ENCODE measurements at places on chromosomes 16 and 17.

DNA sequence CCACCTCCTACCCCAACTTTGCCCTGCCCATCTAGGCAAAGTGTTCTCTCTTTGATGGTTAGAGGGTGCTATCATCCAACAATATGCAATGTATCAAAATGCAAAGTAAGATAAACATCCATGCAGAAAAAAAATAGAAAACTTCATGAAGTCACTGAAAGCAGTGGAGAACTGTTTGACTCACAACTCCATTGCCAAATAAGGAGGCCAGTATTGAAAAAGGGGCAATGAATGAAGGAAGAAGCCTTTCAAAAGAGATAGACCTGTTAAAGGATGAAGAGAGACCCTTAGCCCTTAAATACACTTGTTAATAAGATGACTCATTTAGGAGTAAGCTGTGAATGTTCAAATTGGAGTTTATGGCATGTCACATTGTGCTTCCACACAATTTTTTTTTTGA lies 13.0 kb downstream of the FA2H start:
- DNase-seq: no peak

- no peak for DNase-seq
Observed at GRCh38 chr17:66448026-66448639, 145.7 kb downstream of the PRKCA start.

GRCh38 chr16:49057936-49058335 lies 223.7 kb downstream of the CBLN1 start:
- DNase-seq: no peak

- no peak for DNase-seq
Observed at GRCh38 chr16:73232555-73233328, 184.8 kb upstream of the ZFHX3 start.

- no peak for DNase-seq
Observed at GRCh38 chr16:84150926-84151325, 5.8 kb downstream of the DNAAF1 start.

DNA sequence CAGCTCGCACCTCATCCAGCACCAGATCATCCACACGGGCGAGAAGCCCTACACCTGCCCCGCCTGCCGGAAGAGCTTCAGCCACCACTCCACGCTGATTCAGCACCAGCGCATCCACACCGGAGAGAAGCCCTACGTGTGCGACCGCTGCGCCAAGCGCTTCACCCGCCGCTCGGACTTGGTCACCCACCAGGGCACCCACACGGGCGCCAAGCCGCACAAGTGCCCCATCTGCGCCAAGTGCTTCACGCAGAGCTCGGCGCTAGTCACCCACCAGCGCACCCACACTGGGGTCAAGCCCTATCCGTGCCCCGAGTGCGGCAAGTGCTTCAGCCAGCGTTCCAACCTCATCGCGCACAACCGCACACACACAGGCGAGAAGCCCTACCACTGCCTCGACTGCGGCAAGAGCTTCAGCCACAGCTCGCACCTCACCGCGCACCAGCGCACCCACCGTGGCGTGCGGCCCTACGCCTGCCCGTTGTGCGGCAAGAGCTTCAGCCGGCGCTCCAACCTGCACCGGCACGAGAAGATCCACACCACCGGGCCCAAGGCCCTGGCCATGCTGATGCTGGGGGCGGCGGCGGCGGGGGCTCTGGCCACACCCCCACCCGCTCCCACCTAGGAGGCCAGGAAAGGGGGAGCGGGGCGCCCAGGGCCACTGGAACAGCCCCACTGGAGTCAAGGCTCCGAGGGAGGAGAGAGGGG lies 7.5 kb downstream of the ZNF205 start:
- no peak for DNase-seq

- no peak for DNase-seq
Observed at GRCh38 chr17:14118951-14119350, 49.6 kb downstream of the COX10 start.

DNA sequence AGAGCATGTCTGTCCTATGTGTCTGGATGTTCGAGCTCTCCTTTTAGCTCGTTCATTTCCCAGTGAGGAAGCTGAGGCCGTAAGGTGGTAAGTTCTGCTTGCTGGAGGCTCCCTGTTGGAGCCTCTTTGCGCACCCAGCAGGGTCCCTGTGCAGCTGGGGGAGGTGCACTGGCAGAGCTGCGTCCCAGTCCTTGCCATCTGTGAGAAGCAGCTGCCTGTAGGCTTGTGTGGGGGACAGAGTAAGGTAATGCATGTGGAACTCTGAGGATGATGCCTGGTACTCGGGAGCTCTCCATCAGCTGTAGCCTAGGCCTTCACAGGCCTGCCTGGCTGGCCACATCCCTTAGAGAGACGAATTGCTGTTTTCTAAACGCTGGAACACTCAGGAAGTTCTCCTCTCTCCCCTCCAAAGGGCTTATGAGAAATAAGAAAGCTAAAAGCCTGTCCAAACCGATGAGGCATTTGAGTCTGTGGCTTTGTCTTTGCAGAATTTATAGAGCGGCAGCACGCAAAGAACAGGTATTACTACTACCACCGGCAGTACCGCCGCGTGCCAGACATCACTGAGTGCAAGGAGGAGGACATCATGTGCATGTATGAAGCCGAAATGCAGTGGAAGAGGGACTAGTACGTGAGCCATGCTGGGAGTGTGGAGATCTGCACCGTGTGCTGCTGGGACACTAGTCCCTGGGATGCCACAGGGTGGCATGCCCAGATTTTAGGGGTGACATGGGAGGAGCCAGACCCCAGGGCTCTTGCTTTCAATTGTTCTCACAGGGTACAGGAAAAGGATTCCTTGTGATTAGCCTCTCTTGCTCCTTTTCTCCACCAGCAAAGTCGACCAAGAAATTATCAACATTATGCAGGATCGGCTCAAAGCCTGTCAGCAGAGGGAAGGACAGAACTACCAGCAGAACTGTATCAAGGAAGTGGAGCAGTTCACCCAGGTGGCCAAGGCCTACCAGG lies 1.6 kb downstream of the NDUFB10 start:
- DNase-seq: no peak

- DNase-seq: no peak
Observed at GRCh38 chr16:73026754-73027684, 20.9 kb downstream of the ZFHX3 start.

GRCh38 chr17:13490906-13491482 lies 110.7 kb downstream of the HS3ST3A1 start:
- no peak for DNase-seq

DNA sequence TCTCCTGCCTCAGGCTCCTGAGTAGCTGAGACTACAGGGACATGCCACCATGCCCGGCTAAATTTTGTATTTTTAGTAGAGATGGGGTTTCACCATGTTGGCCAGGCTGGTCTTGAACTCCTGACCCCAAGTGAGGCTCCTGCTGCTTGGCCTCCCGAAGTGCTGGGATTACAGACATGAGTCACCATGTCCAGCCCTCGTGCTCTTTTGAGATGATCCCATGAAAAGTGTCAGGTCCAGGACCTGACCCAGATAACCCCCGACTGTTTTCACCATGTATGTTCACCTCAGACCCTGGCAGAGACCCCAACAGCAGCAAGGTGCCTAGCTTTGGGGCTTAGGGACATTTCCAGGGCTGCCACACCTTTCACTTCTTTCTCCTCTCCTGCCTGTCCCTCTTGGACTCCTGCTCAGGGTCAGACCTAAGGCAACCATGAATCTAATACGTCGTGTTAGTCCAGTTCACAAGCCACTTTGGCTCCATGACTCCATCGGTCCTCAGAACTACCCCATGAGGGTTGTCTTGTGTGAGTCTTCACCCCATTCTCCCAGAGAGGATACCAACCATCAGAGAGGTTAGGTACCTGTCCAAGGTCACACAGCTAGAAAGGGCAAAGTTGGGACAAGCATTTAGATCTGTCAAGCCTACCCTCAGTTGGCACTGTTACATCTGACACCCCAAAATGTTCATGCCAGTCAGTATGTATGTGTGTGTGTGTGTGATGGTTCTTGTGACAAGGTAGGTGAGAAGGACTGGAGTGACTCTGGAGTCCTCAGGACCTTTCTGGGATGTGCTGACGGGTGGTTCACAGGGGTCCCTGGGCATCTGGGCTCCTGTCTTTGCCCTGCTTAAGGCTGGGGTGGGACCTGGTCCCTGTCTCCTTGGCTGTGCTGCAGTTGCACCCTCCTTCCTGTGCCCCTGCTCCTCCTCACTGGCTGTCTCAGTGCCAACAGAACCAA lies 23.1 kb upstream of the MAP3K14 start:
- no peak for DNase-seq

DNA sequence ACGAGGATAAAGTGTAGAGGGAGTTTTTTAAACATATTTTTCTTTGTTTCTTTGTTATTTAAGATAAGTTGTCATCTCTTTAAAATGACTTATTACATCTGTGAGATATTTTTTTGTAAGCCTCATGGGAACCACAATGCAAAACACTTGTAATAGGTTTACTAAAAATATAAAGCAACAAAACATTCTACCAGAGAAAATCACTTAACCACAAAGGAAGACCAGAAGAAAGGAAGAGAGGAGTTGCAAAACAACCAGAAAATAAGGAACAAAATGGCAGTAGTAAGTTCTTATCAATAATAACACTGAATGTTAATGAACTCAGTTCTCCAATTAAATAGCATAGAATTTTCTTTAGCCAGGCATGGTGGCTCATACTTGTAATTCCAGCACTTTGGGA lies 22.9 kb downstream of the DHRS7B start:
- no peak for DNase-seq

DNA sequence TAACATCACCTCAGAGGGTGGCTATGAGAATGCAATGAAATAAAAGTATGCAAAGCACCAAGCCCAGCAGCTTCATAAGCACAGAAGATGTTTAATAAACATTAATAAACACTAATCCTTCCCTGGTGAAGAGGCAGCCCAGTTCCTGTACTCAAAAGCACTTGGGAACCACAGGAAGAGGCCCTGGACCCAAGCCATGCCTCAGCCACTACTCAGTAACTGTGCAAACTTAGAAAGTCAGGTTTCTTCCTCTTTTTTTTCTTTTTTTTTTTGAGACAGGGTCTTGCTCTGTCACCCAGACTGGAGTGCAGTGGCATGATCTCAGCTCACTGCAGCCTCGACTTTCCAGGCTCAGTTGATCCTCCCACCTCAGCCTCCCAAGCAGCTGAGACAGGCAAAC lies 5.3 kb downstream of the ARHGAP17 start:
- no peak for DNase-seq

GRCh38 chr16:27383556-27384243 lies 18.3 kb upstream of the IL21R start:
- no peak for DNase-seq

DNA sequence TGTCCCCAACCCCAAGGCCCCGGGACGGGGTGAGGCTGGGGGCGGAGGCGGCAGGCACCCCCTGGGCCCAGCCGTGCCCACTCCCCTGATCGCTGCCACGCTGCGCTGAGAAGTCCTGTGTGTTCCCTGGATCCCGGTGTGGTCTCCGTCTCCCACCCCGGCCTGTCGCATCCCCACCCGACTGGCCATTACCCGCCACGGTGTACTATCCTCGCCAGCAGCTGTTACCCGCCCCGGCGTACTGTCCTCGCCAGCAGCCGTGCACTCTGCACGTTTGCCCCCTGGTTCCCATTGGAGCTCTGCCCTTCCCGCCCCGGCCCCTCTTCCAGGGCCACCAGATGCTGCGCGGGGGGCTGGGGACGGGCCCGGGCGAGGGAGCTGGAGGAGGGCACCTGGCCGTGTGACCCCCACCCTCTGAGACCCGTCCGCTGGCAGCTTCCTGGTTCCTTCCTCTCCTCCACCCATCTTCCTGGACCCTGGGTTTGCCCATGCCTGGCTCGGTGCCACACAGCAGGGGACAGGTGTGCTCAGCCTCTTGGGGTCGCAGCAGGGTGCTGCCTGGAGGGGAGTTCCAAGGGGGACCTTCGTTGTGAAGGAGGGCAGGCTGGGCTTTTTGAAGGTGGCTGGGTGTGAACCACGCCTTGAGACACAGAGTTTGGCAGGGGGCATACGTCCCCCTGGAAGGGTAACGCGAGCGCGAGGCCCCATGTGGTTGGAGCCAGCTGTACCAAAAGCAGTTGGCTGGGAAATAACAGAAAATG lies 19.7 kb downstream of the BAHCC1 start:
- no peak for DNase-seq

Measured in activated T-helper 9 cell treated with anti-CD3 and anti-CD28 coated beads, Interleukin-2, amount 50 U/mL, for 16 hours (primary cell).